ENCODE measurements at places on chromosomes 4 and X.

- DNase-seq, result no peak
These were observed 5.4 kb downstream of the SLC25A6 start for GRCh38 chrX:1386338-1387127.

DNA sequence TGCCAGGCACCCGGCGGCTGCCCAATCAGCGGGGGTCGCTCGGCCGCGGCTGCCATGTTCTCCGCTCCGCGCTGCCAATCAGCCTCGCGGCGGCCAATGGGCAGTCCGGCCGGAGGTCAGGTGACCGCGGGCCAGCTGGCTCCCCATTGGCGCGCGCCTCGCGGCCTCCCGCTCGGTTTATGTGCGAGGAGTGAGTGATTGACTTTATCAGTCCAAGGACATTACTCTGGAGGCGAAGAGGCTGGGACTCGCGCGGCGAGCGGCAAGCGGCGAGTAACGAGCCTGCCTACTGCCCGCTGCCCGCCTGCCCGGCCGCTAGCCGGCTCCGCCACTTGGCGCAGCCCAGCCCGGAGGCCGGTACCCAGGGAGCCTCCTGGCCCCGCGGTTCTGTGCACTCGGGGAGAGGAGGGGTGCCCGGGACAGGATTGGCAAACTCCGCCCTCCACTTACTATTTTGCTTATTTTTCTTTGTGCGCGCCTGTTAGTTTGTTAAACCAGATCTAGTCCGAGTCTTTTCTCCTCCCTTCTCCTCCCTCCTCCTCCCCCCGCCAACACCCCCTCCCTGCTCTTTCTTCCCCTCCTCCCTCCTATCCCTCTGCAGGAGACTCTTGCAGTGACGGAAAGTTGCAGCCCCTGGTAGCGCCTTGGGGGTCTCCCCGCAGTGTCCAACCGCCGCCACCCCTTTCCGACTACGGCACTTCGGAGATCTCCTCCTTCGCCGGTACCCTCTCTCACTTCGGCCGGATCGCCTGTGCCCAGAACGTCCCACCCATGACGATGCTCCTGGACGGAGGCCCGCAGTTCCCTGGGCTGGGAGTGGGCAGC lies at the start of gene ZIC3:
Gene ZIC3 (plus strand): TSS at position 207 of the 825 bp plus-strand sequence. CDS start 565 bp downstream, at position 772.
- peak; percentile 44 for DNase-seq

DNA sequence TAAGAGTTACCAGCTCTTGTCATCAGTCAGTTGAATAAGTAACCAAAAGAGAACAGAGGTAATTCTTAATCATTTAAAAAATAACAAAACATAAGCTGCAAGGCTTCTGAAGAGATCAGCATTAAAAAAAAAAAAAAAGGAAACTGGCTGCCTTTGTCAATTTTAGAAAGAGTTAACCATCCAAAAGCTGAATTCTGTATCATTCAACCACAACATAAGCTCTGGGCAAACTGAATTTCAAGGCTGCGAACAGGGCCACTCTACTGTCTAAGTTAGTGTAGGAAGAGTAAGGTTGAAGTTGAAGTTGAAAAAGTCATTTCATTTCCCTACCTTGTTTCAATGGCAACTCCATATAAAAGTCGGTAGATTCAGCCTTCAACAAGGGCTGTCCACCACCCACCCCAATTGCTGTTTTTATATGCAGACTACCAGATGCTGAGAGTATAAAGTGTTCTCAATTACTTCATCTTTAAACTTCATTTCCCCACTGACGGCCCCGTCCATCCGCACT lies 1.1 kb upstream of the LIN54 start:
- DNase-seq, result no peak

- DNase-seq, result peak; percentile 39
These were observed 12.9 kb downstream of the PPP2R3B start for GRCh38 chrX:373641-374471.

GRCh38 chrX:40237731-40238178 lies 140.0 kb upstream of the BCOR start:
- DNase-seq, result peak; percentile 40

DNA sequence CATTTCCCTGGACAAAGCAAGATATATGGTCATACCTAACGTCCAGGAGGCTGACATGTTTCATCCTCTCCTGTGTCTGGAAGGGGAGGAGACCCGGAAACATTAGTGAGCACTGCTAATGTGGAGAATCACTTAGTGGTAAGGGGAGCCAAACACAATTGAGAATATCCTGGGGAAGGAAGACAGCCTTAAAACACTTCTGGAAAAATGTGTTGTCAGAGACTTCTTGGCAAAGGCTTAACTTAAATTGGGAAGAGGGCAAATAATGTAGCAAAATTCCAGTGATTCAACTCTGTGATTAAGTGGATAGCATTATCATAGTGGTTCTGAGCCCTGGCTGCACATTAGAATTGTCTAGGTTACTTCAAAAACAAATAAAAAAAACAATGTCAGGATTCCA lies 39.5 kb downstream of the SPARCL1 start:
- no peak for DNase-seq

DNA sequence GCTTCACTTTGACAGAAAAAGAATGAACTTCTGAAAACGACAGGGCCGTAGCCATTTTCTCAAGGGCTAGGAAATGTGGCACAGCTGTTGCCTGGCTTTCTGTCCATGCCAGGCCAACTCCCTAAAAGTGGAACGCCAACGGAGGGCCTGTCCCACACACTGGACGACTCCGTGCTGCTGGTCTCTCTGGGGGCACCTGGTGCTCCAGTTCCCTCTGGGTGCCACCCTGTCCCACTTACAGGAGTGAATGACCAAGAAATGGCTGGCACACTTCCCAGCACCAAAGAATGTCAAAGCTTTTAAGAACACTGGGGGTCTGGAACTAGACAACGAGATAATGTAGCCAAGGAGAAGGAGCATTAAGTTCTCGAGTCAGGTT lies 40.9 kb downstream of the GATB start:
- DNase-seq, result no peak

DNA sequence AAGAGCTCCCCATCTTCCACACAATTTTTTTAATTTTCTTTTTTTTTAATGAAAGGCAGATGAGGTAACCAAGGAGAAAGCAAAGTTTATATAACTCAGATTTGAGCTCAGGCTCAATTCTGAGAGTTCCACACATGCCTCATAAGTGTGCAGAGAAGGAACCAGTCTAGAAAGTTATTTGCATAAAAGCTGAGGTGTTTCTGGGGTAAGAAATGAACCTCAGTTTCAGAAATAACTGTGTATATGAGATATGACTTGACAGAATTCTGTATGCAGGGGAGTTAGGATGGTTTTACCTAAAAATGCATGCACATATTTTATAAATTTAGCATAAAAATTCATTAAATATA lies 51.3 kb downstream of the DTHD1 start:
- DNase-seq, result no peak

DNA sequence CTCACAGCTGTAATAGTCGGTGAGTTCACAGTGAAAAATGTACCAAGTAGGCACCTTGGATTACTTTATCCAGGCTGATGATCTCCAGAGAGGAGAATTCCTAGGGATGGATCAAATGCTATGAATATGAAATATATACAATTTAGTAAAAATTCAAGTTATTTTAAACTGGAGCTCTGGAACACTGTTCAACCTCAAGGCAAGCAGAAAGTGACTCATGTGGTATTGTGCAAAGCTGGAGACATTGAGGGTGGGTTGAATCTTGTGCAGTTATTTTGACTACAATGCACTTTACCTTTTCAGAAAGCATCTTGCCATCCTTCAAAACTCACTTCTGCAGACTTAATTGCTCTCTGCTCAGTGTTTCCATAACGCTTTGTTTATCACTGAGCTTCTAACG lies 43.4 kb downstream of the OSTC start:
- DNase-seq, result no peak

DNA sequence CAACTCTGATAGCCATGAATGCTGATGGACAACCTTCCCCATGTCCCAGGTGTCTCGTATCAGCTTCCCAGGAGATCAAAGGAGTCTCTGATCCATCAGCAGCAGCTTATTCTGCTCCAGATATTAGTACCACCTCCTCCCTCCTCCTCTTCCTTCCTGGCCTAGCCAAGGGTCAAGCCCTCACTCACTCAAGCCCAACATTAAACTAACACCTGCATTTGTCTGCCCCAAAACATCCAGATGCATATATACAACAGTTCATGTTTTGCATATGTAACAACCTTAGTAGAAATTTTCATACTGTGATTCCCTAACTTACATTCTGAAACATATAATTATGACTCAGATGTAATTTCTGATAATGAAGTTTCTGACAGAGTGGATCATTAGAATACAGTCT lies 29.9 kb downstream of the BCLAF3 start:
- no peak for DNase-seq

GRCh38 chr4:88865466-88865865 lies 167.8 kb upstream of the NAP1L5 start:
- DNase-seq, result no peak

- no peak for DNase-seq
These were observed 265.7 kb downstream of the RAB28 start for GRCh38 chr4:13218326-13218958.

GRCh38 chr4:140115140-140115539 lies 38.8 kb downstream of the MAML3 start:
- DNase-seq, result no peak

DNA sequence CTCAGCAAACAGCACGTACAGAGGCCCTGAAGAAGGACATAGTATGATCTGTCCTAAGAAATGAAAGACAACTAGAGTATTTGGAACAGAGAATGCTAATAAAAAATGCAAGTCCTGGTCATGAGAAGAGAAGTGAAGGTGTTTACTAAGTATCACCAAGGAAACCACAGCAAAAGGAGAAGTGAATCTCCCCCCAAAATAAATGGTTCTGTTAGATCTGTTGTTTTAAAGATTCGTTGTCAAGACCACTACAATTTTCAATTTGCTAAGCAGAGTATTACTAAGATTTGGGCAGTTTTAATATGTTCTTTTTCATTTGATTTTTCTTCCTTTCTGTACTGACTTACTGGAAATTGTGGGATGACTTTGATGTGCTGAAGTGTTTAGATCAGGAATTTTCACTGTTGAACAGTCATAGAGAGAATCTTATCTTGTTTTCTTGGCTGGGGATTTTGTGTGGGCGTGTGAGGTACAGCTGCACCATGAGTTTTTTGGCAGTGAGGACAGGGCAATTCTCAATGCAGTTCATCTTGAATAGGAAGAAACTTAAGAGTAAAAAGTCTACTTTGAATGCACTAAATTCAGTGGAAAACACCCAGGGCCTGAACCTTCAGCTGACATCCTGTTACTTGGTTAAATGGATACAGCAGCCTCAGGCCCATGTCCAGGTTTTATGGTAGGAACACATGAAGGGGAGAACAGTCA lies 132.2 kb downstream of the STIM2 start:
- DNase-seq, result peak; percentile 70

GRCh38 chr4:121400632-121401031 lies 19.8 kb upstream of the QRFPR start:
- DNase-seq, result no peak

GRCh38 chr4:10088135-10089010 lies 28.2 kb downstream of the WDR1 start:
- no peak for DNase-seq

GRCh38 chr4:79652738-79653137 lies 244.7 kb upstream of the GK2 start:
- DNase-seq, result no peak

GRCh38 chrX:110045421-110045820 lies 42.5 kb downstream of the TMEM164 start:
- DNase-seq, result no peak

GRCh38 chrX:149950681-149951080 lies 12.4 kb upstream of the EOLA2 start:
- DNase-seq, result peak; percentile 54

GRCh38 chrX:114071412-114071811 lies 512.5 kb upstream of the HTR2C start:
- DNase-seq, result peak; percentile 86

DNA sequence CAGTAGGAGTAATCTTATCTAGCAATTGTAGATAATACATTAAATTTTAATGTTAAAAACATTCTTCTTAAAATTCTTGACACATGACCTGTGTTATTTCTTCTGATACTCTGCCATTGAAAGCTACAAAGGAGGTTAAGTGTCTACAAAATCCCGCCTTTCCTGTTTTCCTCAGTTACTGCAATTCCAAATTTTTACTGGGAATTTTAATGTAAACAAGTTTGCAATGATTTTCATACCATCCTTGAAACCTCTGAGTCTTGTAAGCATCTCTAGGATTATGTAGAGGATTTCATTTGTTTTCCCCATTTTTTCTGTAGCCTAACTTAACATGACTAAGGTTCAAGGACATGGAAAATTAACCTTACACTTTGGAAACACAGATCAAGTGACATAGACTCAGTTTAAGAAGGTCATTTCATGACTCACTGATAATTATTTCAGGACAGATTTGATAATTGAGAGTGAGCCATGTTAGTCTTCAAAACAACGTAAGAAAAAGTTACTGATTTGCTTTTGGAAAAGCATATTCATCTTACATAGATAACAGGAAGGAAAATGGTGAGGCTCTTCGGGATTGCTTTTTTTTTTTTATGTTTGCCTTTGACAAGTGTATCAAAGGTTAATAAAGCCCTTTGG lies 39.6 kb upstream of the PDLIM5 start:
- DNase-seq, result no peak

- DNase-seq, result no peak
These were observed 243.4 kb downstream of the SCFD2 start for GRCh38 chr4:53122280-53123116.

- DNase-seq, result peak; percentile 19
These were observed 153.7 kb downstream of the FBXW7 start for GRCh38 chr4:152382057-152382785.

- peak; percentile 58 for DNase-seq
These were observed 1.7 kb upstream of the STIM2 start for GRCh38 chr4:26858947-26859401.

- no peak for DNase-seq
These were observed 897 bp upstream of the FBXL5 start for GRCh38 chr4:15656038-15656470.

DNA sequence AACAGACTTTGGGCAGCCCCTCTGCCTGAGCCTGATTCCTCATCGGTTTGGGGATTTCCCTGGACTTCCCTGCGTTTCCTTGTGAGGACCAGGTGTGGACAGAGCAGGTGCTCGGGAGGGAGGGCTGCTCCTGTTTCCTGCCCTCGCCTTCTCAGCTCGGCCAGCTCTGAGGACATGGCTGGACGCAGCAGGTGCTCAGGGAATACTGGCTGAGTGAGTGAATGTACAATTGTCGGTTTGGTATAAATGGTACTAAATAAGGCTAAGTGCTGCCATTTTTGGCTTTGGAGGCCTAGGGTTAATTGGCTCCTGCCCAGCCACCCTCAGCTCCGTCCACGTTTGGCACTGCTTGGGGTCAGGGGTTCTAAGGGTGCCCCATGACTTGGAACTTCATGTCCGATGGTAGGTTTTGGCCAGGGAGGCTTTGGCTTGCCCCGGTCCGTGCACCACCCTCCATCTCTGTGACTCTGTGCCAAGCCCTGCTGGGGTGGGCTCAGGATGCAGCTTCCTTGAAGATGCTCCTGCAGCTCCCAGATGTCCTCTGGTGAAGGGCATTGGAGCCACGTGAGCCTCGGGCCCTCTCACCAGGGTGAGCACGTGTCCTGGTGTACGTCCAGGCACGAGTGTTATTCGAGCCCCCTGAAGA lies 45.0 kb upstream of the NKX1-1 start:
- DNase-seq, result no peak

All from hematopoietic multipotent progenitor cell treated with erythropoietin and hydrocortisone succinate and interleukin-3 and kit ligand, for 4 days (in vitro differentiated cells).